ENCODE measurements at places on chromosomes 4 and X.

DNA sequence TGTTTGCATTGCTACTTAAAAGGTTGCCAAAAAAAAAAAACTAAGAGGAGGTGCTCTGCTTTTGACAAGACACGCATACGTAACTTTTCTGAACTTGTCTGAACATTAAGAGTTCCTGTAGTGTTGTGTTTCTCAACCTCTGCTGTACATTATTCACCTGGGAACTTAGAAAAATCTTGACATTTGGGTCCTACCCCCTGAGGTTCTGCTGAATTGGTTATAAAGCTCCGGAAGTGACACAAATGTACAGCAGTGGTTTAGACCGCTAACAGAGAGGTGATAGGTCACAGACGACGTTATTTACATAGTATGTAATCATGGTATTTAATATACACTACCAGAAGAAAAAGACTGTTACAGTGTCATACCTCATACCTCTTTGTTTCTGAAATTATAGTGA is 61.1 kb downstream of the CPEB2 start:
- DNase-seq = no peak

DNA sequence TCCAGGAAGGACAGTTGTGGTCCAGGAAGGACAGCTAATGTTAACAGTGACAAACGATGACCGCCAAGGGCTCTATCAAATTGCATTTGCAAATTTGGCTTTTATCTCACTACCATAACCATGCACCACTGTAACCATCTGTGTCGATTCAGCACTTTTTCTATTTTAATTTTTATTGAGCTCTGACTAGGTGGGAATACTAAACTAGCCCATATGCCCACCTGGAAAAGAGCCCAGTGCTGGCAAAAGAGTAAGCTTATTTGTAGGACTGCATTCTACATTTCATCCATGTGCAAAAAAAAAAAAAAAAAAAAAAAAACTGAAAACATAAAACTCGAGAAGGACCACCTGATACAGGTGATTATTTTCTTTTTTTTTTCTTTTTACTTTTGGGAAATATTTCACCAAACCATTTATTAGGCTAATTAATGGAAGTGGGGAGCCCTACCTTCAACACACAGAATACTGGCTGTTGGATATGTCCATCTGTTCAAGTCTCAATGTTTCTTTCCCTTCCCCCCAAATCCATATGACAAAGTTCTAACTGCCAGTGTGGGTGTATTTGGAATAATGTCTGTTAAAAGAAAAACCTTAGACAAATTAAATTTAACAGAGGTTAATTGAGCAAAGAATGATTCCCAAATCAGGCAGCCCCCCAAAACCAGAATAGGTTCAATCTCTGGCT is 99.5 kb upstream of the MXRA5 start:
- no peak for DNase-seq

- DNase-seq = no peak
Observed at GRCh38 chrX:118595501-118596042, 100.0 kb downstream of the DOCK11 start.

GRCh38 chr4:33882246-33882990 is 2361.9 kb downstream of the ARAP2 start:
- DNase-seq = no peak

GRCh38 chr4:111748157-111748556 is 397.1 kb upstream of the FAM241A start:
- no peak for DNase-seq

GRCh38 chr4:118112117-118113046 is 78.1 kb downstream of the NDST3 start:
- DNase-seq = no peak

GRCh38 chr4:1010395-1011021 is 918 bp upstream of the FGFRL1 start:
- DNase-seq = peak; percentile 52

DNA sequence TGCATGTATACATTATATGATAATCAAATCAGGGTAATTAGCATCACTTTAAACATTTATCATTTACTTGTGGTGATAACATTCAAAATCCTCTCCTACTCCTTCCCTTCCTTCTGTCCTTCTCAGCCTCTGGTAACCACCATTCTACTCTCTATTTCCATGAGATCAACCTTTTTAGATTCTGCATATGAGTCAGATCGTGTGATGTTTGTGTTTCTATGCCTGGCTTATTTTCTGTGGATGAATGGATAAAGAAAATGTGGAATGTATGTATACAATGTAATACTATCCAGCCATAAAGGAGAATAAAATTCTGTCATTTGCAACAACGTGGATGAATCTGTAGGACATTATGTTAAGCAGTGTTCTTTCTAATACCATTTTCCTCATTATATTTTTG is 123.9 kb downstream of the NAA11 start:
- no peak for DNase-seq

DNA sequence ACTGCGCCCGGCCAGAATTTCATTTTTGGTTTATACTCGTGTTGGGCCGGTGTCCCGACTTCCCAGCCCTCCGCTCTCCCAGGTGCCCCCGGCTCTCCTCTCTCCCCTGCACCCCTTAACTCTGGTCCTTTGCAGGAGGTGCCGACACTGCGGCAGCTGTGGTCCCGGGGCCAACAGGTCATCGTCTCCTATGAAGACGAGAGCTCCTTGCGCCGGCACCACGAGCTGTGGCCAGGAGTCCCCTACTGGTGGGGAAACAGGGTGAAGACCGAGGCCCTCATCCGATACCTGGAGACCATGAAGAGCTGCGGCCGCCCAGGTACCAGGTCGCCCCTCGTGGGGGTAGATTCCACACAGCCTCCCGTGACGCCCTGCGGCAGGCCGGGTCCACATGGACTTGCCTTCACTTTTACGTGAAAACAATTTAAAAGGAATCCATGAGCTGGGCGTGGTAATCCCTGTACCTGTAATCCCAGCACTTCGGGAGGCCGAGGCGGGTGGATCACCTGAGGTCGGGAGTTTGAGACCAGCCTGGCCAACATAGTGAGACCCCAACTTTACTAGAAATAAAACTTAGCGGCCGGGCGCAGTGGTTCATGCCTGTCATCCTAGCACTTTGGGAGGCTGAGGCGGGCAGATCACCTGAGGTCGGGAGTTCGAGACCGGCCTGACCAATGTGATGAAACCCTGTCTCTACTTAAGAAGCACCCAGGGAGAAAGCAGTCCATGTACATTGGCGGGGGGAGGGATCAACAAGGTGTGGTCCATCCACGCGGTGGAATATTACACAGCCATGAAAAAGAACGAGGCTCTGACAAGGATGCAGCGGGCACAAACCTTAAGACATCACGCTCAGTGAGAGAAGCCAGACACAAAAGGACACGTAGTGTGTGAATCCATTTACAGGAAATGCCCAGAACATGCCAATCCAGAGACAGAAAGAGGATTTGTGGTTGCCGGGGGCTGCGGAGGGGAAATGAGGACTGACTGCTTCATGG is 12.0 kb downstream of the PLCXD1 start:
- DNase-seq = no peak

DNA sequence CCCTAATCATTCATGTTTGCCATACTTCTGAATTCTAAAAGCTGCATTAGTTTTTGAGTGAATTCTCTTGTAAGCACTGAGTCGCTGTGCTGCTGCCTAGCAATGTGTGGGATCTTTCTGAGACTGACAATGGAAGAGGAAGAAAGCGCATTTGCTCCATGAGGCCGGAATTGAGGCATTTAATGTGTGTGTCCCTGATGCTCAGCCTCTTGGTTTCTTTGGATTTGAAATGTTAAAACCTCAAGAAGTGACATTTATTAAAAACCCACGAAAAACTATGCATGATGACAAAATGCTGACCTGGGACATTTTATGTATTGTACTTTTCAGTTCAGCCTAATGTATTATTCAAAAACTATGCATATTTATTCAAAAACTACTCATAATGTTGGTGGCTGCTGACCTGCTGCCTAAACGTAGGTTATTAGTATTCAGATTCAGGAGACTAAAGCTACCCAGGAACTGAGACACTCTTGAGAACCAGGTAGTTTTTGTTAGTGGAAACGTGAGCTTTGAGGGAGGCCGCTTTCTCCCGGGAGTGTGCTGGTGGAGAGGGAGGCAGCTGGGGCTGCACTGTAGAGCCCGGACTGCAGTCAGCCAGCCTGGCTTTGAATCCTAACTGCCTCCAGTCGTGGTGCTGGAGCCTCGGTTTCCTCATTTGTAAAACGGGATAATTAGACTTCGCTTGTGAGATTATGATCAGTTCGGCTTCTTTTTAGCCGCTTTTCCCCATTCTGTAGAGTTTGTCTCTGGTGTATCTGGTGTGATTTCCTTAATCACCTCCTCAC is 11.3 kb downstream of the RGS12 start:
- DNase-seq = no peak

DNA sequence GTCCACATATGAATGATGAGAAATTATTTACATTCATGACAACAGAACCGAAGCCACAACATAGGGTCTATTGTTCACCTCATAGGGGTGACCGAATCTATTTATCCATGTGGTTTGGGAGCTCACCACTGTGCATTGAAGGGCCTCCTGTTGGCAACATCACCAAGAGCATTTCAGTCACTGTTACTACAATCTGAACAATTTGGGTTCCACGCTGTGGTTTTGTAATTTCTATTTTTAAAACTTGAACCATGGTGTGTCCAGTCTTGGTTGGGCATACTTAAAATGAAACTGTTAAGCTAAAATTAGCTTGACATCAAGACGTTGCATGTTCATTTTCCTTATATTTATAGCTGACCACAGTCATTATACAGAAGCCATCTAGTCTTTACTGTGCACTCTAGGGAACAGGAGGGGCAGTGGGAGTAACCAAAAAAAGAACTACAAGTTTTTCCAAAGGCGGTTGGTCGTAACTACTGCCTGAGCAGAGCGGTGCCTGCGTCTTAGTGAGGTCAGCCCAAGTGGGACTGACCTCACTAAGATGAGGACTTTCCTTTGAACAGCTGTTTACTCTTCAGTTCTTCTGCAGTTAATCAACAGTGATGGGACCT is 192.1 kb downstream of the SPRY1 start:
- DNase-seq = no peak

DNA sequence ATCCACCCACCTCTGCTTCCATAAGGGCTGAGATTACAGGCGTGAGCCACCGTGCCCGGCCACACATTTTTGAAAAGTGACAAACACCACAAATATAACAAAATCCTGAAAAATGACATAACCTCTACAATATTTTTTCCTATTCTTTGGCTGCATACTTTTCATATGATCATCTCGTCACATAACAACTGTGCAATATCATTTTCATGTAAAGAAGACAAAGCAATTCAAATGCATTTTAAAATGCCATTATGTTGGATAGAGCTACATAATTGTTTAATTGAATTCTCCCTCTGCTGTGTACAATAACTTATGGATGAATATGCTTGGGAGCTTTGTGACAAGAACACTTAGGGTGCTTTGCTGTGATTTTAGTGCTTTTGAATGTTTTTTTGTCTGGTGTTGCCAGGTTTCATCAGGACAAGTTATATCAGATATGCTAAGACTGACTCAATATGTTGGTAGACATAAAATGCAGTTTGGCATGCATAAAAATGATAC is 132.9 kb downstream of the CHIC2 start:
- DNase-seq = no peak

DNA sequence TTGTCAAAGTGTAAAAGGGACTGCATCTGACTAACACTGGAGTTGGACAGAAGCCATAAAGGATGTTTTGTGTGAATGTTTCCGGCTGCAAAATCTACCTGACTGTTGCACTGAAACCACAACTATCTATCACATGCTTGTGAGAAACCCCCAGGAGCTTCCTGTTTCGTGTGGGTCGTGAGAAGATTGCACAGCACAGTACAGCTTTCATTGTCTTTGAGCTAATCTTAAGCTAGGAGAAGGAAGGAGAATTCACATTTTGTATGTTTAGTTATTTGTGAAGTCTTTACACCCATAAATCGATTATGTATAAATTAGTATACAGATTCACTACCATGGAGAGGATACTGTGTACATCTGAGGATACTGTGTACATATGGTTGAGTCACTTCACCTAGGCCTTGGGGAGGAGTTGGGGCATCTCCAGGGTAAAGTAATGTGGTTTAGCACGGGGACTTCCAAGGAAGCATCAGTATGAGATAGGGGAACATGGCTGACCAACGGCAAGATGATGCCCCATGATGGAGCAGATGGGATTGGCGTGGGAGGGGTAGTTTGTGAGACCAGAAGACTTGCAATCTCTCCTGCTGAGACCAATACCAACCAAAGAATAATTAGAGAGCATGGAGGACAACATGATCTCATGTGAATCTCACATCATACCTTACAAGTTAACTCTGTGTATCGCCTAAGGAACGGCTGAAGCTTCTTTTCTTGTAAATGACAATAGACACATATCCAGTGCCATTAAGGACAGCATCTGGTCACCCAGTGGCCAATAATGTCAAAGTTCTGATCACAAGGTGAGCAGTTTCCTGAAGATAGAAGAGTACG is 43.1 kb upstream of the FAM9C start:
- DNase-seq = no peak

GRCh38 chr4:155479835-155480234 is 103.1 kb upstream of the MAP9 start:
- no peak for DNase-seq

- DNase-seq = no peak
Observed at GRCh38 chr4:6884341-6884870, 25.2 kb upstream of the TBC1D14 start.

- DNase-seq = no peak
Observed at GRCh38 chr4:108884596-108884995, 121.7 kb upstream of the ETNPPL start.

DNA sequence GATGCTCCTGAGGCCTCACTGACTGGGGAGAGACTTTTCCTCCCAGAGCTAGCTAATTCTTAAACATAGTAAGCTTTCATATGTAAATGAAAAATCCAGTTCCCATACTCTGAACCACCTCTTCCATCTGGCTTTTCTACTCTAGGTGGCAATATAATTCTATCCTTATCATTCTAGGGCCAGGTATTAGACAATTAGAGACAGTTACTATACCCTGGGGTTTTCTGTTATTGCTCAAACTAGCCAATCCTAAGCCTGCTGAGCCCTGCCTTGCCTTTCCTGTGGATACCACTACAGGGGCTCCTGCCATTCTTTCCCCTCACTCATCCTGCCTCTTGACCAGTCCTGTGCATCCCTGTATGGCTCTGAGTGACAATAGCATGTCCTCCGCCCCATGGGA is 552.0 kb downstream of the STIM2 start:
- no peak for DNase-seq

- DNase-seq = no peak
Observed at GRCh38 chr4:66328803-66329574, 658.7 kb upstream of the EPHA5 start.

All from activated B cell treated with CpG ODN at 0.5 μM for 24 hours (primary cell).